Fibroblast of skin of left biceps (primary cell): ENCODE measurements at places on chromosomes 1 and 21.

- peak; percentile 97 for DNase-seq
These were observed at the start of gene ARID1A for GRCh38 chr1:26695356-26696118. ARID1A (plus strand) TSS chr1:26696015; CDS start chr1:26696404, 389 bp downstream.

- DNase-seq = no peak
These were observed 6.5 kb upstream of the ALX3 start for GRCh38 chr1:110076789-110077500.

- DNase-seq = no peak
These were observed 27.1 kb upstream of the TGFBR3 start for GRCh38 chr1:91913018-91913417.

- no peak for DNase-seq
These were observed 101.5 kb upstream of the ARHGEF16 start for GRCh38 chr1:3352952-3353331.

DNA sequence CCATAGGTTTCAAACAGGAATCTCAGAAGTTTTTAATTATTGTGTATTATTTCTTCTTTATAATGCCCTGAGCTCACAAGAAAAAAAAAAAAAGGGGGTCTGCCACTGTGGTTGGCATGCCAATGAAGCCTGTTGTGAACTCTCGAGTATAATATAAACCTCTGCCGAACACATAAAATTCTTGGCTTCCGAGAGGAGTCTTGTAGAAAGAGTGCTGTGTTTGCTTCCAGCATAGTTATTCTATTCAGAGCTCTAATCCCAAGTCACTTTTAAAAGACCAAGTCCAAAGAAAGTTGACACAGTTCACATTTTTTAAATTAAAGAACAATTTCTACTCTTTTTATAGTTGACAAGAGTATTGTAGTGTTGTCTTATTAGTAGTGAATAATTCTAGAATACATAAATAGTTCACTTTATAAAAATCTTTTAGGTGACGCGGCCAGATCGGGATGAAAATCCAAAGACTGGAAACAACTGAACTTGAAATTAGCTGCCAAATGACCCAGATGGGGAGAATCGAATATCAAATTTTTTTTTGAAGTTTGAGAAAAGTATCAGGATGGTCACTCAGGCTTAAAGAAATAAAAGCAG lies 293.2 kb downstream of the DUSP10 start:
- no peak for DNase-seq

GRCh38 chr1:246418565-246419312 lies 88.3 kb downstream of the SMYD3 start:
- DNase-seq = no peak

DNA sequence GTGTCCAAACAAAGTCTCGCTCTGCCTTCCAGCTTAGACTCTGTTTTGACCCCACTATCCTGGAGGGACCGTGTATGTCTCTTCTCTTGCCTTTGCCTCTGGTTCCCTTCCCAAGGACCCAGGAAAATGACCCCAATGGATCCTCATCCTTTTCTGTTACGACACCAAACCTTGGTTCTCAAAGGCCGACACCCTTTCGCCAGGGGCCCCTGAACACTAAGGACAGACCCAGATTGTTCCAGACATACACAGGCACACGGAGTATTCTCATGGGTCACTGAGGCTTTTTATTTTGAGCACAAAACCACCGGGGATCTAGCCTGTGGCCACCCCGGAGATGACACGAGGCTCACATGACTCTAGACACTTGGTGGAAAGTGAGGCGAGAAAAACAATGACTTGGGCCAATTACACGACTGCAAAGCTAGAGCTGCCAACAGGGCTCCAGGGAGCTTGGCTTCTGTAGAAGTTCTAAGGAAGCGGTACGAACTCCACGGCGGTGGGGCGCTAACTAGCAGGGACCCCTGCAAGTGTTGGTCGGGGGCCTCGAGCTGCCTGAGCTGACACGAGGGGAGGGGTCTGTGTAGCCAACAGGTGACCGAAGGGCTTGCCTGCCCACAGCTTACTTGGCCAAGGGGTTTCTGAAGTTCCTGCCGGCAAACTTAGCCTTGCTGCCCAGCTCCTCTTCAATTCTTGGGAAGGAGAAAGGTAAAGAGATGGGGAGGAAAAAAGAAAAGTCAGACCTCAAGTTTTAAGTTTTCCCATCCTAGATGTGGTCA lies 17.6 kb downstream of the ENO1 start:
- no peak for DNase-seq

- DNase-seq = no peak
These were observed 5.9 kb downstream of the RCSD1 start for GRCh38 chr1:167635941-167636340.

DNA sequence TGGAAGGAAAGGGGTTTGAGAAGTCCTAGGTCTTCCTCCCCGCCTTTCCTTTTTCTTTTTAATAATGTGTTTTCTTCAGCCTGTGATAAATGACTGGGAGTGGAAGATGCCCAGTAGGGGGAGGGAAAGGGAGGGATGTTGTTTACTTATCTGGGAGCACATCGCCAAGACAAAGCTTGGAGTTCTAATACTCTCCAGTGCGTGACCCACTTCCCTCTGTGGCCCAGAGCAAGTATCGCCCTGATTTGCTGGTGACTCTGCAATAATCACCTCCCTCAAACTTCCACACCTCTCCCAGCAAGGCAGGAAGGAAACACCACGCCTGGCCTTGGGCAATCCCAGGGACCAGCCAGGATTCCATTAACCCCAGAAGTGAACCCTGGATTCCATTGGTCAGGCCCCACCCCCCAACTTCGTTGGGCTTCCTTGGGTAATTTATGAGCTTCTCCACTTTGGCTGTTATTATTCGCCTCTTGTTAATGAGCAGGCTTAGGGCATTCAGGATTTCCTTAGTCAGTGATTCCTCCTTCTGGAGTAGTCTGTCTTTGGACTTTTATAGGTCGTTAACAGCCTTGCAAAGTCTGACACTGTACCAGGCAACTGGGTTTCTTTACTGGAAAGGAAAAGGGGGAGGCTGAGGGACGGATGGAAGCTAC lies 24.3 kb upstream of the GRHL3 start:
- peak; percentile 32 for DNase-seq

GRCh38 chr1:17355898-17356297 lies 16.1 kb upstream of the PADI6 start:
- no peak for DNase-seq

GRCh38 chr21:44919913-44920693 lies 596 bp downstream of the ITGB2 start:
- DNase-seq = no peak

- DNase-seq = no peak
These were observed 64.6 kb downstream of the RHBG start for GRCh38 chr1:156433602-156434001.

GRCh38 chr1:171852272-171852671 lies 11.0 kb downstream of the DNM3 start:
- no peak for DNase-seq

DNA sequence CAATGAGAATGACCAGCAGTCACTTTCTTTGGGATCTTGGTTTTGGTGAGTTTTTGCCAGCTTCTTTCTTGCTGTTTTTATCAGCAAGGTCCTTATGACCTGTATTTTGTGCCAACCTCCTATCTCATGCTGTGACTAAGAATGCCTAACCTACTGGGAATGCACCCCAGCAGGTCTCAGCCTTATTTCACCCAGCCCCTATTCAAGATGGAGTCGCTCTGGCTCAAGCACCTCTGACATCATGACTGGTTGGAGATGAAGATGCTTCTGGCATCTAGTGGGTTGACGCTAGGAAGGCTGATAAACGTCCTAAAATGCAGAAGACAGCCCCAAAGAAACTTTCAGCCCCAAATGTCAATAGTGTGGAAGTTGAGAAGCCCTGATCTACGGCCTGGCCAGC lies 33.6 kb upstream of the NHLH2 start:
- no peak for DNase-seq

GRCh38 chr1:114833421-114833820 lies 21.2 kb upstream of the SYCP1 start:
- DNase-seq = no peak

- DNase-seq = no peak
These were observed 2.5 kb downstream of the EIF4G3 start for GRCh38 chr1:21174230-21174629.

GRCh38 chr21:38918607-38919346 lies 113.0 kb downstream of the ETS2 start:
- no peak for DNase-seq

GRCh38 chr1:83606416-83606955 lies 392.4 kb downstream of the TTLL7 start:
- DNase-seq = no peak

GRCh38 chr1:165873481-165873880 lies 46.1 kb downstream of the UCK2 start:
- DNase-seq = no peak

- DNase-seq = no peak
These were observed 164.4 kb upstream of the EDN2 start for GRCh38 chr1:41648844-41649243.

DNA sequence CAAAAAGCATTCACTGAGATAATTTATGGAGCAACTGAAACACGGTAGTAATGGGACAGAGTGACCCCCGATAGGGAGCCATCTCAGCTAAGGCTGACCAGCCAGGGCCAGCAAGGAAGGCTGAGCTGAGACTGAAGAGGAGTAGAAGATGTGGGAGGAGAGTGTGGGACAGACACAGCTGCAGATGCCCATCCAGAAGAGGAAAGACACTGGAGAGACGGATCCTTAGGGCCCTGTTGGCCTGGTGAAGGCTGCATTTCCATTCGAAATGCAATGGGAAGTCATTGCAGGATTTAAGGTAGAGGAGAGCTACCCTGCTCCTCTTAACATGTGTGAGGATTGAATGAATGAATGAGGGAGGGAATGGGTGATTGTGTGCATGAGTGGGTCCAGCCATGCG lies 44.0 kb upstream of the LRP8 start:
- no peak for DNase-seq

- no peak for DNase-seq
These were observed 10.9 kb downstream of the SMAP2 start for GRCh38 chr1:40384413-40384762.
